ENCODE measurements at places on chromosomes 3 and 15. TPM values are rescaled to one million over a fixed set of nuclear protein-coding genes. Genes with fewer than 3 reads are reported as not detected.

The RBPMS2 gene
- 189 TPM for total RNA-seq

- no peaks in the 10 kb centered on the region for H3K27me3 ChIP-seq
- DNase-seq = no peak
- H3K27ac ChIP-seq = no peak overlapping the region
- H3K4me1 ChIP-seq = no peaks in the 10 kb centered on the region
These were observed 82.5 kb downstream of the SOX2 start for GRCh38 chr3:181794011-181794790.

The SLC22A13 gene
- not detected for total RNA-seq

The TRPM1 gene
- total RNA-seq = not detected

DNA sequence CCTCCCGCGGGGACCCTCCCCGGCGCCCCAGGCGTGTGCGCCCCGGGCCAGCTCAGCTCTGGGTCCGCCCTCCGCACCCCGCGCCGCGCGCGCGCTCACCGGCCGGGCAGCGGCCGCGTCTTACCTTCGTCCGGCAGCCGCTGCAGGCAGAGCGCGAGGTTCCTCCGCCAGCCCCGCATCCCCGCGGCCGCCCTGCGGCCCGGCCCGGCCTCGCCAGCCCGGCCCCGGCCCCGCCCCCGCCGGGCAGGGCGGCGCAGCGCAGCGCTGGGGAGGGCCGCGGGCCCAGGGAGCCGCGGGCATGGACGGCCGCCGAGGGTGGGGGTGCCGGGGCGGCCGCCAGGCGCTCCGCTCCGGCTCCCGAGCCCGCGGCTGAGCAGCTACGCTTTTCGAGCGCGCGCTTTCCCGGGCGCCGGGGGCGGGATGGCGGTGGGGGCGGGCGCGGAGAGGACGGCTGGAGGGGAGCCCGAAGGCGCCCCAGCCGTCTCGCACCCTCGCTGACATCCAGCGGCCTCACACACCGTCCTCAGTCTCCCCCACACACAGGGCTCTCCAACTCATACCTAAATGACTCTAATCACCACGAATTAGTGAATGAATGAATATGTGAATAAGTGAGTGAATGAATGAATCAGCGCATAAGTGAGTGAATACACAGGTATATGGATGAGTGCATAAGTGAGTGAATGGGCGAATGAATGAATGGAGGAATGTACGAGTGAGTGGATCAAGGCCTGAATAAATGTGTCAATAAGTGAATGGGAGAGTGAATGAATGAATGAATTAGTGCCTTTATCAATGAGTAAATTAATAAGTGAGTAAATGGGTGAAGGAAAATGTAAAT is 48.5 kb upstream of the CCDC174 start:
- H3K36me3 ChIP-seq = no peaks in the 10 kb centered on the region
- no peak overlapping the region for H3K27ac ChIP-seq
- no peak for DNase-seq

- H3K27ac ChIP-seq = no peak overlapping the region
- DNase-seq = no peak
- H3K4me1 ChIP-seq = no peaks in the 10 kb centered on the region
- H3K27me3 ChIP-seq = no peaks in the 10 kb centered on the region
- no peak overlapping the region for H3K4me3 ChIP-seq
These were observed 146.0 kb downstream of the ATP10A start for GRCh38 chr15:25717127-25717456.

- peaks cover 7% of the 10 kb centered on the region for H3K4me1 ChIP-seq
- H3K27me3 ChIP-seq = no peaks in the 10 kb centered on the region
- H3K4me3 ChIP-seq = no peak overlapping the region
- DNase-seq = no peak
These were observed 54.1 kb upstream of the GSK3B start for GRCh38 chr3:120148187-120148949.

The FBXW12 gene
- not detected for total RNA-seq

The WHAMM gene
- total RNA-seq = 5.7 TPM

GRCh38 chr15:64398575-64398974 is 10.9 kb downstream of the TRIP4 start:
- H3K36me3 ChIP-seq = peaks cover 100% of the 10 kb centered on the region
- H3K4me3 ChIP-seq = no peak overlapping the region
- H3K27ac ChIP-seq = peak overlapping the region; percentile 51
- no peaks in the 10 kb centered on the region for H3K4me1 ChIP-seq
- no peaks in the 10 kb centered on the region for H3K27me3 ChIP-seq

The CYP8B1 gene
- total RNA-seq = not detected

DNA sequence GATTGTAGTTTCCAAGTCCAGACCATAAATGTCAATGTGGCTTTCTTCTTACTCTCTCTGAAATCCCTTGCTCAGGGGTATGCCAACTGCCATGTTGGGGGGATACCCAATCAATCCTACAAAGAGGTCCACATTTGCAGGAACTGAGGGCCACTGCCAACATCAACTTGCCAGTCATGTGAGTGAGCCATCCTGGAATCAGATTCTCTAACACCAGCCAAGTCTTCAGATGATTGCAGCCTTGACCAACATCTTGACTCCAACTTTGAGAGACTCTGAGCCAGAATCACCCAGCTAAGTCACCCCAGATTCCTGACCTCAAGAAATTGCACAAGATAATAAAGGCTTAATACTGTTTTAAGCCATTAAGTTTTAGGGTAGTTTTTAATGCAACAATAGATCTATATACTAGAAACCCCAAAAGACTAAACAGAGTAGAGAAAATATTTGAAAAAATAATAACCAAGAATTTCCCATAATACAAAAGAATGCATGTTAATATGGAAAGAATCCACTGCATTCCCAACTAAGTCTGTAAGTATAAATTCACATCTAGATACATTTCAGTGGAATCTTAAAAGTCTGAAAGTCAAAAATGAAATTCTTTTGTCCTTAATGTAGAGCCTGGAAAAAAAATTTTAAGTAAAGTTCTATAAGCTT is 22.4 kb downstream of the ISG20 start:
- no peak for DNase-seq
- H3K27ac ChIP-seq = no peak overlapping the region
- no peaks in the 10 kb centered on the region for H3K36me3 ChIP-seq

DNA sequence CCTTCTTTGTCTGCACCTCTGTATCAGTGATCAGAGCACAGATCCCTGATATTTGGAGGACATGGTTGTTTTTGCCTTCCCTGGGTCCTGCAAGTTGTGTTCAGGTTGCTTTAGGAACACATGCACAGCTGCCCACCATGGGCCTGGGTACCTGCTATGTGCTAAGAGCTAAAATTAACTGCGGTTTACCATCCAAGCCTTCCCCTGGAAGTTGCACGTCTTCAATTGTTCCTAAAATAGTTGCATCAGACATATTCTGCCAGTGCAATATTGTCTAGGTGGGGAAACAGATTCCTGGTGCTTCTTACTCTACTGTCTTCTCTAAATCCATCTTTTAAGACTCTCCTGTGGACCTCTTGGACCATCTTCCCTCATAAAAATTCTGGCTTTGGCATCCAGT is 80.9 kb downstream of the PDE8A start:
- H3K4me1 ChIP-seq = peaks cover 5% of the 10 kb centered on the region
- peaks cover 8% of the 10 kb centered on the region for H3K36me3 ChIP-seq
- no peak for DNase-seq
- no peak overlapping the region for H3K4me3 ChIP-seq
- no peaks in the 10 kb centered on the region for H3K27me3 ChIP-seq
- H3K27ac ChIP-seq = no peak overlapping the region

GRCh38 chr3:115062412-115062956 is 84.6 kb downstream of the ZBTB20 start:
- H3K27ac ChIP-seq = no peak overlapping the region
- DNase-seq = no peak
- no peaks in the 10 kb centered on the region for H3K4me1 ChIP-seq

DNA sequence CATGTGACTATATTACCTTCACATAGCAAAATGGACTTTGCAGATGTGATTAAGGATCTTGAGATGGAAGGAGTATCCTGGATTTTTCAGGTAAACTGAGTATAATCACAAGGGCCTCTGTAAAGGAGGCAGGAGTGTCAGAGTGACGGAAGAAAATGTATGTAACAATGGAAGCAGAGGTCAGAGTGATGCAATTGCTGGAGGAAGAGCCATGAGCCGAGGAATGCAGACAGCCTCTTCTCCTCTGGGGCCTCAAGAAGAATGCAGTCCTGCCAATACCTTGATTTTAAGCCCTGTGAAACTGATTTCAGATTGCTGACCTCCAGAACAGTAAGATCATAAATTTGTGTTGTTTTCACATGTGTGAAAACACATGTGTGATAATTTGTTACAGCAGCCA is 15.1 kb downstream of the HEMK1 start:
- no peak for DNase-seq
- H3K4me3 ChIP-seq = no peak overlapping the region
- H3K27ac ChIP-seq = peak overlapping the region; percentile 94

DNA sequence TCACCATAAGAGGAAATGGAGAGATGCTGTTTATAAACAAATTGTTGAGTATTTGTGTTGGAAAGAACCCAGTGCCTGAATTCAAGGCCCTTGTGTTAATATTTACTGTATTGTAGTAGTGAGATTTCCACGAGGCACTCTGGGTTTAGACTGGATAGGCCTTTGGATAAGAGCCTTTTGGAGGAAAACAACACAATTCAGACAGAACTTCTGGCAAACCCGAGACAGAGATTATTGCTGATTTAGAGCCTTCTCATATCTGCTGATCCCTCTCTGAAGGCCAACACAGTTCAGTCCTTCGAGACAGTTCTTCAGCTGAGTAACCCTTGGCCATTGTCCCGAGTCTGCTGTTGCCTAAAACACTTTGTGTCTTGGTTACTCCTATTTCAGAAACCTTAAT is 55.7 kb downstream of the LMCD1 start:
- no peaks in the 10 kb centered on the region for H3K27me3 ChIP-seq
- no peak overlapping the region for H3K4me3 ChIP-seq
- peak overlapping the region; percentile 13 for H3K27ac ChIP-seq

The EPHB3 gene
- total RNA-seq = 2.5 TPM

The GJD2 gene
- total RNA-seq = not detected

The SERPINI2 gene
- not detected for total RNA-seq

DNA sequence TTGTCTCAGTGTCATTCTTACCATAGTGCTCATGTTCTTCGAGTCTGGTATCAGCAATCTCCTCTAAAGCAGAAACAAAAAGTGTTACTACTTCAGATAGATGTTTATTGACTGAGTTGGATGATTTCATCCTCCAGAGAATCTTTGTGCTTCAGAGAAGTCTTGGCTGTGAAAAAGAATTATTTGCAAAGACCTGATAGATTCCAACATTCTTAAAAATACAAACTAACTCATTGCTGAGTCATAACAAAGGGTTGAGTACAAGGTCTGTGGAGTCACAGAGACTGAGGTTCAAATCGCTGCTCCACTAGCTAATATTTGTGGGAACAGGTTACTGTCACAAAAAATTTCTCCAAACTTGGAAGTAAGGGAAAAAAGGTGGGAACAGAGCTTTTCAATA is 9.0 kb upstream of the STRIT1 start:
- no peaks in the 10 kb centered on the region for H3K27me3 ChIP-seq
- no peak for DNase-seq
- H3K36me3 ChIP-seq = no peaks in the 10 kb centered on the region
- no peaks in the 10 kb centered on the region for H3K4me1 ChIP-seq
- no peak overlapping the region for H3K27ac ChIP-seq

The RASL12 gene
- 8.3 TPM for total RNA-seq

DNA sequence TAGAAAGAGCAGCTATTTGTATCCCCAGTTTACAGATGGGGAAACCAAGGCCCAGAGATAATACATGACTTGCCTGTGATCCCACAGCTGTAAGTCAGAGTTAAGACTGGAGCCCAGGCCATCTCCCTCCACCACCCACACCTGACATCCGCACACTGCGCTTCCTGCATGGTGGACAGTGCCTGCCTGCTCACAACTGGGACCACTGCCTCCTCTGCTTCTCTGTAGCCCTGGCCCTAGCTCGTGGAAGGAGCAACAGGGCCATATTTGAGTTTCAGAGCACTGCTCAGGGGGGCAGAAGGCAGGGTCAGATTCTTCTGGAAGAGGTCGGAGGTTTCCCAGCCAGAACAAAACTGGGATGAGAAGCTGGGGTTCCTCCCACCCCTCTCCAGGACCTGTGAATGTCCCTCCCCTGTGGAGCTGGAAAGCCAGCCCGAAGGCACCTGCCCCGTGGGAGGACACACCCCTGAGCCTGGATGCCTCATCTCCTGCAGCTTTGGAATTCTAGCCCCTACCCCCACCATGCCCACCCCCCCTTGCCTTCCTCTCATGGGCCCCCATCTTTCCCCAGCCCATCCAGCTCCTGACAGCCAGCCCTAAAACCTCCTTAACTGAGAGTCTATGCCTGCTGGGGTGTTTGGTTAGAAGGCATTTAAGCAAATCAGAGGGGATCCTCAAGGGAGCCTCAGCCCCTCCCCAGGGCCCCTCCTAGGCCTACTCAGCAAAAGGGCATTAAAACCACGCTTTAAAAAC is 100.1 kb downstream of the TPRA1 start:
- H3K27ac ChIP-seq = no peak overlapping the region
- no peaks in the 10 kb centered on the region for H3K4me1 ChIP-seq

GRCh38 chr3:22555753-22556435 is 647.2 kb upstream of the UBE2E2 start:
- H3K27me3 ChIP-seq = no peaks in the 10 kb centered on the region
- H3K36me3 ChIP-seq = no peaks in the 10 kb centered on the region
- DNase-seq = no peak

The THRB gene
- 16.1 TPM for total RNA-seq

DNA sequence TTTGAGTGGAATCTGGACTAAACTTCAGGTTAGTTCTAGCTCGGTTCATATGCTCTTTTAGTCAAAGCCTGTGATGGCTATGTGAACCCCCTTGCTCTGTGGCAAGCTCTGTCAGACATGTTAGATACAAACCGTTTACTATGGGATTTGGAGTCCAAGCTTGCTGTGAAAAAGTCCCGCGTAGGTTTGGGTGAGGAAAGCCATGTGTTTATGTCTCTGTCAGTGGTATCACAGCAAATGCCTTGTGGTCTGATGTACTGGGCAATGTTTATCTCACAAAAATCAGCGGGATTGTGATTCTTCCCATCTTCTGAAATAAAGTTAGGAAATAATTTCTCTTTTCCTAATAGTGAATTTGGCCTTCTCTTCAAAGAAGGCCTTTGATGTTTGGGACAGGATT is 5.0 kb downstream of the BOC start:
- no peak for DNase-seq
- H3K4me1 ChIP-seq = peaks cover 11% of the 10 kb centered on the region
- peaks cover 20% of the 10 kb centered on the region for H3K36me3 ChIP-seq
- H3K4me3 ChIP-seq = no peak overlapping the region
- H3K27ac ChIP-seq = peak overlapping the region; percentile 18
